T-helper 22 cell (primary cell): ENCODE measurements at places on chromosomes 1 and 21.

GRCh38 chr1:68036946-68037345 lies 13.5 kb downstream of the DIRAS3 start:
- DNase-seq: no peak

DNA sequence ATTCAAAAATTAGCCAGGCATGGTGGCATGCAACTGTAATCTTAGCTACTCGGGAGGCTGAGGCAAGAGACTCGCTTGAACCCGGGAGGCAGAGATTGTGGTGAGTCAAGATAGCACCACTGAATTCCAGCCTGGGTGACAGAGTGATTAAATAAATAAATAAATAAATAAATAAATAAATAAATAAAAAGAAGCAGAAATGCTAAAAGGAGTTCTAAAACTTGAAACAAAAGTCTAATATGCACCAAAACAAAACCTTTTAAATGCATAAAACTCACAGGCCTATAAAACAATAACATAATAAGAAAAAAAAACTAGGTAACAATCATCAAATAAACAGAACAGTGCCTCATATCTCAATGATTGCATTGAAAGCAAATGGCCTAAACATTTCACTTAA lies 1458.9 kb downstream of the AMY1C start:
- DNase-seq: no peak

- no peak for DNase-seq
Measured at GRCh38 chr1:32925403-32926162, 24.4 kb upstream of the TMEM54 start.

GRCh38 chr1:188615321-188615720 lies 1786.6 kb downstream of the PLA2G4A start:
- no peak for DNase-seq

GRCh38 chr21:30206551-30207251 lies 9.2 kb downstream of the CLDN8 start:
- DNase-seq: no peak

DNA sequence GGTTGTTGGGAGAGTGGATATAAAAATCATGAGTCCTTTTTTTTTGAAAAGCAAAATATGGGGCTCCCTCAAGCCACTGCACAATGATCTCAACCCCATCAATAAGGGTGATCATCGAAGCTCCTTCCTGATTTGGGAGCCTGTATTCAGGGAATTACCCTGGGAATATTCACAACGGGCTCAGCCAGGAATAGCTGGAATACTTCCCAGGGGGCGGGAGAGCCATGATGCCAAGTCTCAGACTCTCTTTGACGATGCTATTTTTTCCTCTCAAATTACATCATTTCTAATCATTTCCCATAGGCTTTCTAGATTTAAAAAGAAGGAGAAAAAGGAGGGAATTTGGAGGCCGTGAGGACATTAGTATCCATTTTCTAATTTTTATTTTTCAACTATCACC lies 18.4 kb downstream of the OLIG1 start:
- no peak for DNase-seq

DNA sequence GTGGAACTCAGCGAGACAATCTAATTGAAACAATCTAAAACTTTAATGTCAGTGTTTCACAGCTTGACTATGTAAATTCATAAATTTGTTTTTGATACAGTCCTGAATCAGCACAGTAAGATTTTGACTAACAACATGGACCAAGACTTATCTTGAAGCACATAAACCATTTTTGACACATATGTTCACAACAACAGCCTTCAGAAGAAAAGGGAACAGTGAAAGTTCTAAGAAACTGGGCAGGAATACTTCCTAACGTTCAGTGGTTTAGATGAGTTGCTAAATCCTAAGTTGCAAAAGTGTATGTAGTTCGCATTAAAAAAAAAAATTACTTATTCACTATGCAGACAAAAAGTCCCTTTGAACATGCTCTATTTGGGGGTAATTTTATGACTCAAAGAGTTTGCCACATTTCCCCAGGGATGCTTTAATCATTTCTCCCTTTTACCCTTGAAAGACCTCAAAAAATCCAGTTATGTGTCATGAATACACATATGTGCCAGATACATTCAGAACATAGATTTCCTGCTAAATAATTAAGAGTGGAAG lies 120.2 kb downstream of the MRPL39 start:
- no peak for DNase-seq

DNA sequence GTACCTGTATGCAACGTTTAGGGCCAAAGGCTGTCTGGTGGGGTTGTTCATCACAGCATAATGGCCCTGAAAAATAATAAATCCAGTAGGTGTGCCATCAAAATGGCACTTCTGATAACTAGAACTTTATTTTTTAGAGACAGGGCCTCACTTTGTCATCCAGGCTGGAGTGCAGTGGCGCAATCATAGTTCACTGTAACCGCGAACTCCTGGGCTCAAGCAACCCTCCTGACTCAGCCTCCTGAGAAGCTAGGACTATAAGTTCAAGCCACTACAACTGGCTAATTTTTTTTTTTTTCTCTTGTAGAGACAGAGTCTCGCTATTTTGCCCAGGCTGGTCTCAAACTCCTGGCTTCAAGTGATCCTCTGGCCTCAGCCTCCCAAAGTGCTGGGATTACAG lies 4.7 kb downstream of the SNAPIN start:
- DNase-seq: no peak

- DNase-seq: no peak
Measured at GRCh38 chr1:211705467-211706091, 30.2 kb upstream of the NEK2 start.

DNA sequence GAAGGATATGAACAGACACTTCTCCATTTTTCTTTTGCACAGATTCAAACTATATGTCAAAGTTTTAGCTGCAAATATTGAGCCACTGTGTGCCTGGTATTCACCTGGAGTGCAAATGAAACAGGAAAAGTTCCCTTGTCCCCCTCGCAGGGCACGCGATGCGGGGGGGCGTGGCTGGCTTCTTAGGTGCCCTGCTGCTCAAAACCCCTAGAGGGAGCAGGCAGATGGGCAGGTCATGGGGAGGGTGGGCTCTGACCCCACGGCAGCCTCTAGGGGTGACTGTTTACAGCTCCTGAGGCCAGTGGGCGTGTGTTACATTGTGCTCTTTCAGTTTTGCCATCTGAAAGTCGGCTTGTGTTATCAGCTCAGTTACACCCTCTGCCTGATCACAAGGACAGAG lies 931.2 kb upstream of the B3GALT2 start:
- DNase-seq: no peak

DNA sequence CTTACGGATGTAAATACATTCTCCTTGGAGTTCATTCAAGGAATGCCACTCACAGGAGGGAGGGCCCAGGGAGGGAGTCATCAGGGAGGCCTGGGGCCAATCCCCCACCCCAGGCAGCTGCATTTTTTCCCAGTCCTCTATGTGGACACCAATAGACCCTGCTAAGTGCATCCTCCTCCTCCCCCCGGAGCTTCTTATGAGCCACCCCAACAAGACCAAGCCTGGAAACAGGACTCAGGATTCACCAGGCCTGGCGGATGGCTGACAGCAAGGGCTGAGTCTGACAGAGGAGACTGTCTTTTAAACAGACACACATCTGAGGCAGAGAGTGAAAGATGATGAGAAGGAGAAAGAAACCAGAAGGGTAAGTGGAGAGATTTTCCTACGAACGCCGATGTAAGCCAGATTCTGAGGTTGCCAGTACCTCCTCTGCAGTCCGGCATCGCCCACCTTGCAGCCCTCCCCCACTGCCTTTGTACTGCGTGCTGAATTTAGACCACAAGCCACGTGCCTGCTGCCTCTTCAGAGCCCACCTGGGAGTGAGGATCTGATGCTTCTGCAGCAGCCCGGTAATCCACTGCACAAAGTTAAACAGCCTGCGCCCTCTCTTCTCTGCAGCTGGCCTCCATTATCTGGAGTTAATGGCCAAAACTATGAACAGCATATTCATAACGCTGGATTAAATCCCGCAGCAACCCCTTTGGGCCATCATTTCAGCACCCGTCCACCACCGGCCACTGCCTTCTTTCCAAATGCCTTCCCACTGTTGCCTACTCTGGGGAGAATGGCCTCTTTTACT lies 17.6 kb upstream of the SFPQ start:
- DNase-seq: no peak

- DNase-seq: no peak
Measured at GRCh38 chr1:157139052-157139715, 989 bp upstream of the ETV3 start.

- no peak for DNase-seq
Measured at GRCh38 chr1:200699871-200700270, 30.2 kb upstream of the DDX59 start.

- DNase-seq: no peak
Measured at GRCh38 chr1:183416850-183417771, 1.1 kb downstream of the NMNAT2 start.

- DNase-seq: no peak
Measured at GRCh38 chr1:9350960-9351359, 58.3 kb downstream of the SPSB1 start.

DNA sequence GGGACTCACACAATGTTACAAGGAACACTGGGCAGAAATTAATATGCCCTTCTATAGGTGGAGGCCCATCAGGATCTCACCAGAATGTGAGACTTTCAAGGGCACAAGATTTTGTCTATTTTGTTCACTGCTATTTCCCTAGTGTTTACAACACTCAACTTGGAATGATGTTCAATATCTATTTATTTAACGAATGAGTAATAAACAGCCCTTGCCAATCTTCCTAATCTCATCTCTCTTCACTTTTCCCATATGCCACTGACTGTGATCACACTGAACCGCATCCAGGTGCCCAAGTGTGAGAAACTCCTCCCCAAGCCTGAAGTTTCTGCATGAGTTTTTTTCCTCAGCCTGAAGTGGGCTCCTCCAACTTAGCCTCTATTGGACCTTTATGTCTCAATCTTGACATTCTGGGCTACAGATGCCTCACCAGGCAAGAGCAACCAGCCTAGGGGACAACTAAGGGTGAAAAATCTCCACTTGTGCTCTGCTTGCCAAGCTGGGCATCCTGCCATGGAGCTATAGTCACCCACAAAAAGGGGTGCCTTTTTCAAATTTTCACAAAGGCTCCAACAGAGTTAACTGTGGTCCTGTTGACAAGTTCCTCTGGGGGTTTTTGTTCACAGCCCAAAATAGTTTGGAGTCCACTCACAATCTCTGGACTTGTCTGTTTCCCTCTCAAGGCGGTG lies 105.6 kb downstream of the PLPP3 start:
- no peak for DNase-seq

DNA sequence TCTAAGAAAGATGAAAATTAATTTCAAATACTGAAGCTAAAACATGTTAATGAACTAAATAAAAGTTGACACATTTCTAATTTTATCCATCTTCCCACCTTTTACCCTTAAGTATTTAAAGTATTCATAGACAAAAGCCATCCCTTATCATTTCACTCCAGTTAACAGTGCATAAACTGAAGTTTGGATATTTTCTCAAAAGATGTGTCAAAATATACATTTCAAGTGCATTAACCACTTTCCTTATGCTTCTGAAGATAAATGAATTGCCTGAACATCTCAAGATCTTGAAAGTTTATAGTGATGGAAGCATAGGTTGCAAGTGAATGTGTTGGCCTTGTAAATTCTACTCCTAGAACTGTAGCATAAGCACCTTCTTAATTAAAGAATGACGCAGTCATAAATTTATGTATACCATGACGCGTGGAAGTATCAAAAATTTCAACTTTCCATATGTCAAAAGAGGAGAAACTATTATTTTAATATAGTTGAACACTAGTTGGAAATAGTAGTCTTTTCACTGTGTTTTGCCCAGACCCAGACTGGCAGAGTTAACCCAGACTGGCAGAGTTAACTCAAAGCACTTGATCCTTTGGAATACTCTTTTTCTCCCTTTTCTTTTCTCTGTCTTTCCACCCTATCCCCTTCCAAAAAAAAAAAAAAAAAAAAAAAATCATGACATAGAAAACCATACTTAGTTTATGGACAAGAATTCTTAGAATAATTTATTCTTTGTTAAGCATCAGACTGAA lies 282.6 kb upstream of the C1orf105 start:
- no peak for DNase-seq

DNA sequence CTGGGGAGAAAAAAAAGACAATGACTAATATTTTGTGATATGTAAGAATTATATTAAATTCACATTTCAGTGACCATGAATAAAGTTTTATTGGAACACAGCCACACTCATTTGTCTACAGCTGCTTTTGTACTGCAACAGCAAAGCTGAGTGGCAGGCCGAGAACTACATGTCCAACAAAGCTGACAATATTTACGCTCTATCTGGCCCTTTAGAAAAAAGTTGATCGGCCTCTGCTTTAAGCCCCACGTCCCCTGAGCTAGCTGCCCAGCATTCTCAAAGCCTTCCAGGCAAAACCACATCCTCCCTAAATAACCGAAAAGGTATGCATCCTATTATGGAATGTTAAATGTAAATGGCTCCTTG lies 8.6 kb downstream of the SLC2A1 start:
- no peak for DNase-seq

- DNase-seq: no peak
Measured at GRCh38 chr1:181124291-181124751, 35.8 kb downstream of the IER5 start.

DNA sequence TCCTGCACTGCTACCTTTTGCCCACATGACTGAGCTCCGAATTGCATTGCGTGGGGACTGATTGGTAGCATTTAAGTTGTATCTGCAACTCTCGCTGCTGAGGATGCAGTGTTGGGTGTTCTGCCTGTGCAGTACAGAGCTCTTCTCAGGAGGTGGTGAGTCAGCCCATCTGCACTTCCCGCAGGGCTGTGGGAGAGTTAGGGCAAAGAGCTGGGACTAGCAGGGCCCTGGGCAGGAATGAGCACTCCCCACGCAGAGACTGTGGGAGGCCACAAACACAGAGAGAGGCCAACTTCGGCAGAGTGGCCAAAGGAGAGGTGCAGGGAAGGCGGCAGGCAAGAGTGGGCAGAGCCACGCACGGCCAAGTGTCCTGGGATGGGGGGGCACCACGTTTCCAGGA lies 244.7 kb downstream of the SIPA1L2 start:
- DNase-seq: no peak

DNA sequence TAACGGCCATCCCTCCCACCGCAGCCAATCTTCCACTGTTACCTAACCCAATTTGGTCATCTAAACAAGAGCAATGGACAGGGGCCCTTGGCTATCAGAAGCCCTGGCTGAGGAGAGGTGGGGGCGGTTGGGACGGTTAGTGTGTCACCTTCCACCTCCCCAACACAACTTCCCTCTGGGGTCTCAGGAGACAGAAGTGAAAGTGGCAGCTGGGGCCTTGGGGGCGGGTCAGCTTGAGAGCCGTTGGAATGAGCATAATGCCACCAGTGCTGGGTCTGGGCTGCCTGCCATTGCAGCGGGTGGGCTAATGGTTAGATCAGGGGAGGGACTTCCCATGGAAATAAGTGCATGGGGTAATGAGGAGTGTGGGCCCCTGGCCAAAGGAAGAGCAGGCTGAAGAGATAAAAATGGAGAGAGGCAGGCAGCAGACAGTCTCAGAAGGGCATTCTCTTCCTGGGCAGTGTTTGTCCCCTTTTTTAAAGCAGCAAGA lies 7.9 kb downstream of the MEF2D start:
- no peak for DNase-seq
